ENCODE measurements at places on chromosomes 13 and 19.

GRCh38 chr13:67520886-67521285 lies 290.8 kb upstream of the PCDH9 start:
- DNase-seq, result no peak

GRCh38 chr19:12155324-12155860 lies 1.1 kb downstream of the ZNF625 start:
- DNase-seq, result no peak

GRCh38 chr19:51366389-51367254 lies 434 bp upstream of the ETFB start:
- DNase-seq, result peak; percentile 94

- DNase-seq, result peak; percentile 99
These were observed 13.3 kb upstream of the ISYNA1 start for GRCh38 chr19:18450931-18451836.

- no peak for DNase-seq
These were observed 5.5 kb upstream of the CERS1 start for GRCh38 chr19:18901491-18901890.

GRCh38 chr13:106464076-106464475 lies 71.4 kb downstream of the EFNB2 start:
- no peak for DNase-seq

- no peak for DNase-seq
These were observed 524.9 kb downstream of the SLITRK5 start for GRCh38 chr13:88196106-88196505.

DNA sequence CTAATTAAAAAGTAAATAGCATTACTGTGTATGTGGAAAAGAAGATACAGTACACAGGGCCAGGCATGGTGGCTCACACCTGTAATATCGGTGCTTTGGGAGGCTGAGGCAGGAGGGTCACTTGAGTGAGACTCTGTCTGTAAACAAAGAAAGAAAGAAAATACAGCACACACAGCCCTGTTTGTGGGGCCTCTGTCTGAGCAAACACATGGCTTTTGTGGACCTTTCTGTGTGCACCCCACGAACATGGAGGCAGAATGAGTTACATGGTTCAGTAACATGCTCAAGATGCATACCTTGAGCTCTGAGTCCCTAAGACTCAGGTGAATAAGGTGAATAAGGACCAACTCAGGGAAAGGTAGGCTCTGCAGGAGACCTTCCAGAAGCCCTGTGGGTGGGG lies 20.0 kb upstream of the AMER2 start:
- no peak for DNase-seq

GRCh38 chr13:21800837-21801616 lies 130.2 kb downstream of the FGF9 start:
- no peak for DNase-seq

DNA sequence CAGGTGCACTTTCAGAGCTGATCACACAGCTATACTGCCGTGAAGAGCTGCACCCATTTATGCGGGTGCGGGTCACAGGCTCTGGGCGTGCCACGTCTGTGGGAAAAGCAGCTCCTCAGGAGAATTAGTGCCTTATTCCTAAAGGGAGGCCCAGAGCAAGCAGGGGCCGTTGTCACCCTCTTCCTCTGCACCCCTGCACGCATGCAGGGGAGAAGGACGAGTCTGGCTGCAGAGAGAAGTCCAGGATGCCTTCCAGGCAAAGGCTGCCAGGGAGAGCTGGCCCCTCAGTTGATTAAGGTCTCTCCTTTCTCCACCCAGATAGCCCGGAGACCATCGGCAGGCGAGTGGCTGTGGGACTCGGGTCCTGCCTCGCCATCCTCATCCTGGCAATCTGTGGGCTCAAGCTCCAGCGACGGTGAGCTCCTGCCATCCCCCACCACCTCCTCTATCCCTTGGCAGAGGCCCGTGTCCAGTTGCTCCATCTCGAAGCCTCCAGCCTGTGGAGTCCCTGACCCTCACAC lies 3.1 kb upstream of the FFAR1 start:
- DNase-seq, result no peak

- DNase-seq, result no peak
These were observed 29.2 kb upstream of the LAMP1 start for GRCh38 chr13:113267642-113268405.

GRCh38 chr19:34308381-34309367 lies 54.3 kb downstream of the GARRE1 start:
- no peak for DNase-seq

GRCh38 chr19:57566396-57567265 lies 7.0 kb upstream of the ZNF550 start:
- peak; percentile 5 for DNase-seq

DNA sequence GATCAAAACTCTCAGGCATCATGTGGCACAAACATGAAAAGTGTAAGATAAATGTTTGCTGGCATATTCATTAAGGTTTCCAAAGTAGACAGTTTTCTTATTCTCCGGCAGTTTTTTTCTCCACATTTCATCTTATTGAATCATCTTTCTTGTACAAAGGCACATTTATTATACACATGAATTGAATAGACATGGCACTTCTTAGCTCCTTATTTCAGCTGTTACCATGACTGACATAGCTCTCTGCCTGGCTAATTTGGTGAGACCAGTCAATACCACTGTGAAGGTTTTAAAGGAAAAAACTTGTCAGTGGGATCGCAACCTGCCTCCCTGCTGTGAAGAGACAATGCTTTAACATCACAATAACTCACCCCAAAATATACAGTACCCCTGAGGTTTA lies 285.0 kb upstream of the PCDH20 start:
- DNase-seq, result no peak

- DNase-seq, result no peak
These were observed 497.0 kb downstream of the FOXO1 start for GRCh38 chr13:40169476-40169875.

DNA sequence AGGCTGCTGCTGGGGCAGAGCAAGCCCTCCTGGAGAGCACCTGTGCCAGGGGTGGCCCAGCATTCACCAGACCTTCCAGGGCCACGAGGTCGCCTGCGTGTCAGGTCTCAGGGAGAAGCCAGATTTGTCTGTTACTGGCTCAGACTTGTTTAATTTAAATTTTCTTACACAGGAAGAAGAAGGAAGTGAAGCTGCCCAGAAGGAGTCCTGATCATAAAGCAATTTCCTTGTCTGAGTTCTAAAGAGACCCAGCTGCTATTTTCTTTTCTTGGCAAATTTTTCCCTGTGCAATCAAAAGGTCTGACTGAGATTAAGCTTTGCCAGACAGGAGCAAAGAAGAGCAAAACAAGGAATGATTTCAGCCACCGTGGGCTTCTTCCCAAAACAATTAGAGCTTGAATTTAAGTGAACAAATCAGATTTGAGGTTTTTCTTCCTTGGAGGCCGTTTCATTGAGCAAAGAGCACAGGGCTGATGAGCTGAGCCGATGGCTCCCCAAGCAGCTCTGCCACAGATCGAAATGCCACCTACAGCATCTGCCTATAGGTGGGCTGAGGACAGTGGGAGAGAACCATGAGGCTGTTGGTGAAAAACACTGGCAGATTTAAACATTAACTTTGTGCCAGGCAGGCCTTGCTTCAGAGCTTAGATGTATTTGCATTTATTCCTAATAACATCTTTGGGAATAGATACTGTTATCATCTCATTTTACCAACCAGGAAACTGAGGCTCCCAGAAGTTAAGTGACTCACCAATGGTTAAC lies 40.1 kb downstream of the HSPH1 start:
- DNase-seq, result no peak

- no peak for DNase-seq
These were observed 100.9 kb downstream of the FOXO1 start for GRCh38 chr13:40565282-40566148.

GRCh38 chr19:17027535-17027975 lies 945 bp upstream of the CPAMD8 start:
- no peak for DNase-seq

- DNase-seq, result no peak
These were observed 32.6 kb downstream of the SLC7A1 start for GRCh38 chr13:29562786-29563438.

GRCh38 chr13:58190577-58190976 lies 559.0 kb downstream of the PCDH17 start:
- no peak for DNase-seq

DNA sequence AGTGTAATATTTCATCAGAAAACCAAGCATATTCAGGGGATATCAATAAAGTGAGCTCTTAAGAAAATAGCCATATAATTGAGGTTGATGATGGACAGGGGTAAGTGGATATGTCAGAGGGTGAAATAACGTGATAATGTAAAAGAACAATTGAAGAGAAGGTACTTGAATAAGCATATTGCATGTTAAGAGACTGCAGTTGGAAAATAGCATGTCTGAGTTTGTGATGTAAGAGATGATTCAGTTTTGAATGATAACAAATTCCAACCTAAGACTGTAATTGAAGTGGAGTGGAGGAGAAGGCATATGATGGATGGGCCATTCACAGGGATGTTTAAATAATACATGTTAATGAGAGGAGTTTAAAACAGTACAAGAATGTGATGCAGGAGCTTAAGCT lies 1633.5 kb downstream of the SLITRK1 start:
- DNase-seq, result no peak

DNA sequence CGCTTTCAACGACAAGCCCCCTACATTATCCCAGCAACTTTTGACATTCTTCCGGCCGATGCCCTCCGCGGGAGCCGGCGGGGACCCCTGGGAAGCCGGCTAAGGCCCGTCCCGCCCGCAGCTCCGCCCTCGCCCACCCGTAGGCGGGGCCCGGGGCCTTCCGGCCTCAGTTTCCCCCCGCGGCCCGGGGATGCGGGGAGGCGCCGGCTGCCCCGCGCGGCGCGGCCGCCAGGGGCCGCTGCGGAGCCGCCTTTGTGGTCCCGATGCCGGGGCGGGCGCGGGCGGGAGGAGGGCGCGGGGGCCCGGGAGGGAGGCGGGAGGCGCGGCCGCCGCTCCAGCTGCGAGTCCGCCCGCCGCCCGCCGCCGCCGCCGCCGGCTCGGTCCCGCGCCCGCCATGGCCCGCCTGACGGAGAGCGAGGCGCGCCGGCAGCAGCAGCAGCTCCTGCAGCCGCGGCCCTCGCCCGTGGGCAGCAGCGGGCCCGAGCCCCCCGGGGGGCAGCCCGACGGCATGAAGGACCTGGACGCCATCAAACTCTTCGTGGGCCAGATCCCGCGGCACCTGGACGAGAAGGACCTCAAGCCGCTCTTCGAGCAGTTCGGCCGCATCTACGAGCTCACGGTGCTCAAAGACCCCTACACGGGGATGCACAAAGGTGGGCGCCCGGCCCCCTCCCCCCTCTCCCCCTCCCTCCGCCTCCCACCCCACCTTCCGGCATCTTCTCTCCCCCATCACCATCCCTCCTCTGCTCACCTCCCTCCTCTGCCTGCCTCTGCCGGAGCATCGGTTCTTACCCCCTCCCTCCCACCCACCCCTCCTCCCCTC lies at the start of gene CELF5:
TSS of gene CELF5 (plus strand) at position 316 of the 823 bp plus-strand sequence. CDS start at position 395, 79 bp downstream.
- peak; percentile 80 for DNase-seq

DNA sequence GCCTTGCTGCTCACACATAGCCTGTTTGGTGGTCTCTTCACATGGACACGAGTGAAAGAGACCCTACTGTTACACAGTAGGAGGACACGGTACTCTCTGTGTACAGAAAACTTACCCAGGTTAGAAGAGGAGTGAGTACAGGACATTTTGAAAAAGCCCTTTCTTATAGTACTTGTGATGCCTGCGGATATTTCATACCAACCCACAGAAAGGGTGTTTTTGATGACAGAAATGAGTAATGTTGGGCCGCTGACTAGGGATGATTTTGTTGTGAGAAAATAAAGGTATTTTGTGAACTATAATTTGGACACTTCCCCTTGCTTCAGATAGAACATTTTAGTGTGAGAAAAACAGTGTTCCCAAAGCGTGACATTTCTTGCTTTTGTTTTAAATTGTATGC lies 18.2 kb downstream of the NUDT15 start:
- DNase-seq, result no peak

GRCh38 chr19:37986048-37986750 lies 79.2 kb downstream of the SIPA1L3 start:
- DNase-seq, result no peak

DNA sequence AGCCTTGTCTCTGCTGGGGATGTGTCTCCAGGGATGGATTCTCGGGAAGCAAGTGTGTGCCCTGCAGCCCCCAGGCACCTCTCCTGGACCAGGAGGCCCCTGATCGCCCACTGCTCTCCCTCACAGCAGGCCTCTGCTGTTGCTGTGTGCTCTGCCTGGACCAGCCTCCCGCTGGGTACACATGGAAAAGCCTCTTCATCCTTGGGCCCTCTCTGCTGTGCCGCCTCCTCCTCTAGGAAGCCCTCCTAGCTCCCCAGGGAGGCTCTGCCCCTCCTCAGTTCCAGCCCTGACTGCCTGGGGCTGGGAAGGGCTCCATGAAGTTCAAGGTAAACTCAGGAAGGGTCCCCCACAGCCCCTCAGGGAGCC lies 12.0 kb downstream of the NDUFA11 start:
- no peak for DNase-seq

GRCh38 chr13:77184455-77184854 lies 142.4 kb downstream of the MYCBP2 start:
- no peak for DNase-seq

GRCh38 chr13:113862931-113863523 lies 849 bp downstream of the GAS6 start:
- no peak for DNase-seq

DNA sequence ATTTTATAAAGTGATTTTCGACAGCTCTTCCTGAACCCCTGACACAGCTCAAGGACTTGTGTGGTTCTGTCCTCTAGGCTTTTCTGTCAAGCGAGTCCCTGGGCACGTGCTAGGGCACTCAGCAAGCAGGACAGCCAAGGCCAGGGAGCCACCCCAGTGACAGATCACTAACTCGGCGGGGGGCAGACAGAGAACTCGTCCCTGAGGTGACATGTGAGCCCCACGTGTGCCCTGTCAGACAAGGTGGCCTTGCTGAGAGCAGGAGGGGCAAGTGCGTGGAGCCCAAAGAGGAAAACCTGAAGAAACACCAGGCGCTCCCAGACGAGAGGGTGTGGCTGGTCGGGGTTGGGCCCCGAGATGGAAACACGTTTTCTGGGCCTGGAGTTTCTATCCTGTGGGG lies 4.9 kb downstream of the ETFB start:
- DNase-seq, result no peak

GRCh38 chr19:42113641-42114348 lies 18.5 kb downstream of the POU2F2 start:
- no peak for DNase-seq

GRCh38 chr19:11560404-11561051 lies 1.5 kb upstream of the ELOF1 start:
- no peak for DNase-seq

DNA sequence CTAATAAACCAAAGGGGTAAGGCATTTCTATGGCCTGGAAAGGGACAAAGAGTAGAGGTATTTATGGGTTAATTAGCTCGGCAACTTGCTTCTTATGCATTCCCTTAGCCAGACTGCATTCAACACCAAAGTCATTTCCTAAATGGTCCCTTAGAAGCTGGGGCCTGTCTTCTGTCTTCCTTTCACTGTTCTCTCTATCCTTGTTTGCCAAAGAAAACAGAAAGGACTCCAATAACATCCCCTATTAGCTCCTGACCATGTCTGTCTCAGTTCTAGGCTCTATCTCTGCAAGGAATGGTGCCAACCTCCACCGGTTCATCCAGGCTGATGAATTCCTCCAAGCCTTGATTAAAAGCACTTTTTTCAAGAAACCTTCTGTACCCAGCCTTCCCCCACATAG lies 123.5 kb downstream of the KCTD12 start:
- no peak for DNase-seq

- DNase-seq, result no peak
These were observed 13.9 kb downstream of the TSKS start for GRCh38 chr19:49749055-49749716.

GRCh38 chr19:44753932-44754749 lies 5.6 kb downstream of the BCL3 start:
- peak; percentile 88 for DNase-seq

Data from activated CD8-positive, alpha-beta memory T cell treated with anti-CD3 and anti-CD28 coated beads for 24 hours (primary cell).